ENCODE measurements at places on chromosomes 5 and 9.

DNA sequence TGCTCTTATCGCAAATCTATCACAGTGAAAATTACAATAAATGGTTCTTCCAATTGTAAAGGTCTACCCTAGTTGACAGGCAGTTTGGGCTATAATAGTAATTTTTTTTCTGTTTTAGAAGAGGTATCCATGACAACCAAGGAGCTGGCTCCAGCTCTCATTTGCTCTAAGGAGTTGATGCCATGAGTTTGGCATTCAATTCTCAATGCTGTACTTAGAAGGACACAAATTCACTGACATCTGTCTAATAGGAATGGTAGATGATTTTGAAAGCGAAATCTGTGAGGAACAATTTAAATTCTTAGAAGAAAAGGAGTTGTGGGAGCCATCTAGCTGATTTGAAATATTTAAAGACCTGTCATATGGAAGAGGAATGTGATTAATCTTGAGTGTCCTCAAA lies 203.6 kb upstream of the DAB2 start:
- no peak for DNase-seq

DNA sequence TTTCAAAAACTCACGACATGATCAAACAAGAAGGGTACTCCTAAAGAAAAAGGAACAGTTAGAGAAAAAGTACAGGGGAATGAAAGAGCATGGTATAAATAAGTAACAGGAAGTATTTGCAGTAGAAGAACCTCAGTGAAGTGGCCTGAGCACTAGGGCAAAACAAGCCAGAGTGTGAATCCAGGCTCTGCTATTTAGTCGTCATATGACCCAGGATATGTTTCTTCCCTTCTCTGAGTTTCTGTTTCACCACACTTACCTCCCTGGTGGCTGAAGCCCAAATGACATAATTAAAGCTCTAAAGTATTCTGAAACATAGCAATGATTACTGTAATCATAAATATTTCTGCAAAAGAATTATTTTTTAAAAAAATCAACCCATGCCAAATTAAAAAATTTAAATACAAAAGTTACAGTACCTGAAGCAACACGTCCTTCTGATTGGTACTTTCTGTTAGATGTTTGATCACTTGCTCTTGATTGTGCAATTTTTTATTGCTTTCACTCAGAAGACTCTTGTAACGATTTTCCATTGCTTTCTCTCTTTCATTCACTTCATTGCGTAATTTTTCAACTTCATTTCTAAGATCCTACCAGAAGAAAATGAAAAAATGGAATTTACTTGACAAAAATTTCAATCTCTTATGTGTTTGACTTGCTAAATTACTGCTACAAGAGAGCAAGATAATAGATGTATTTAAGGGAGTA lies 88.9 kb downstream of the CDK5RAP2 start:
- peak; percentile 32 for DNase-seq

DNA sequence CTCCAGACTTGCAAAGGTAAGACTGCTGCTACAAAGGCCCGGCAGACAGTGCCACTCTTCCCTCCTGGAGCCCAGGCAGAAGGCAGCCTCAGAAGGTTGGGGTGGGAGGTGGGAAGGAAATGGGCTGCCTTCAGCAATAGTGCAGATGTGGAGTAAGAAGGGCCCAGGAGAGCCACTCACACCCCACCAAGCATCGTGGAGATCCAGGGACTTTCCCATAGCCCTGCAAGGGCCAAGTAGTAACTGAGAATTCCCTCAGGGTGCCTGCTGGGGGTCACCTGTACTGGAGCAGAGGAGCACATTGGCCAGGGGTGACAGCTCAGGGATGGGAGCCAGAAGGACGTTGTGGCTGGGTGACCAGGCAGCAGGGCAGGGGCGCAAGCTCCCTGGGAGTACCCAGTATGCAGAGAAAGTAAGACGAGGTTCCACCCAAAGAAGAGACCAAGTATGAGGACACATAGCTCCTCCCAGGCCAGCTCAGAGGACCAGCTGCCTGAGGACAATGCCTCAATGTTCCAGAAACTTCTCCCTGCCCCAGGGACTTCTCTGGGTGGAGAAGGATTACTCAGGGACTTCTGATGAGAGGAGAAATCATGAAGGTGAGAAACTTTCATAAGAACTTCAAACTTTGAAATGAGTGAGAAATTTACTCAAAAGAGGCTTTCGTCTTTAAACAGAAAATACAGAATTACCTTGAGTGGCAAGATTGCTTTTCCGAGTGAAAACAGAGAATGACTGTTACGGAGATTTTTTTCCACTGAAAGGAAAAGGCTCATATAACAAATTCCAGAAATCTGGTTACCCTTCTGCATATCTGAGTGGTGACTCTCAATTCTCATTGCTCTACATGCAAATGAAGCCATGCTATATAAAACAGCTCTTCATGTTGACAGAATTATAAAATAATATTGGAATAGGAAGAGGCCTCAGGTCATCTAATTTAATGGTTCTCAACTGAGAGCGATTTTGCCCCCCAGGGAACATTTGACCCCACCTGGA lies 87.9 kb upstream of the TRIO start:
- no peak for DNase-seq

GRCh38 chr5:153755913-153756500 lies 265.5 kb downstream of the GRIA1 start:
- DNase-seq, result no peak

GRCh38 chr9:20144197-20144596 lies 355.4 kb upstream of the SLC24A2 start:
- peak; percentile 1 for DNase-seq

DNA sequence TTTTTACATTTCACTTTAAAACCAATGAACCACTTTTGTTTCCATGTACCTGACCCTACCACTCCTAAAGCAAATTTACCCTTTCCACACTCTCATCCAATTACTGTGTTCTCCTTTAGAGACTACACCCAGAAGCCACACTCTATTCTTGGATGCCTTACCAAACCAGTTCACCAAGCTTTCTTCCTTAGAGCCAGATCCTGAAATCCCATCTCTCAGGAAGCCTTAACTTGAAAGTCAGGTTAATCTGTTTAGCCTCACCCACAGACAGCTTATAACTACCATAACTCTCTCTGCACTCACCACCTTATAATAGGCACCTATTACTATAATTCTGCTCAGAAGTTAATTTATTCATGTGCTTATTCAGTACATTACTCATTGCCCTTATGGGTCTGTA lies 4.3 kb downstream of the CSNK1A1 start:
- DNase-seq, result no peak

DNA sequence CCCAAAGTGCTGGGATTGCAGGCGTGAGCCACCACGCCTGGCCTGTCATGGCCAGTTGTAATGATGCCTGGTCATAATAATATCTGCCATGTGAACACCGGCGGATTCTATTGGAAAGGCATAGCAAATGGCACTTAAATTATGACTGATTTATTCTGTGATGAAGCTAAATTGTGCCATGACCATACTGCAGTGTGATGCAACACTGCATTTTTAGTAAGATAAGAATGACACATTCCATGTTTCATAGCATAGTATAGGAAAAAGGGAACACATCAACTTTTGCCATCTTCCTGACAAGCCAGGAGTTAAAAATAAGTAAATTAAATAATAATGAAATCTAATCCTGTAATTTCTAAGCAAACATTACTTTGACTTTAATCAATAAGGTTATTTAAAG lies 30.4 kb upstream of the BICD2 start:
- DNase-seq, result no peak

- DNase-seq, result no peak
Measured at GRCh38 chr5:179495906-179496455, 54.4 kb upstream of the RUFY1 start.

DNA sequence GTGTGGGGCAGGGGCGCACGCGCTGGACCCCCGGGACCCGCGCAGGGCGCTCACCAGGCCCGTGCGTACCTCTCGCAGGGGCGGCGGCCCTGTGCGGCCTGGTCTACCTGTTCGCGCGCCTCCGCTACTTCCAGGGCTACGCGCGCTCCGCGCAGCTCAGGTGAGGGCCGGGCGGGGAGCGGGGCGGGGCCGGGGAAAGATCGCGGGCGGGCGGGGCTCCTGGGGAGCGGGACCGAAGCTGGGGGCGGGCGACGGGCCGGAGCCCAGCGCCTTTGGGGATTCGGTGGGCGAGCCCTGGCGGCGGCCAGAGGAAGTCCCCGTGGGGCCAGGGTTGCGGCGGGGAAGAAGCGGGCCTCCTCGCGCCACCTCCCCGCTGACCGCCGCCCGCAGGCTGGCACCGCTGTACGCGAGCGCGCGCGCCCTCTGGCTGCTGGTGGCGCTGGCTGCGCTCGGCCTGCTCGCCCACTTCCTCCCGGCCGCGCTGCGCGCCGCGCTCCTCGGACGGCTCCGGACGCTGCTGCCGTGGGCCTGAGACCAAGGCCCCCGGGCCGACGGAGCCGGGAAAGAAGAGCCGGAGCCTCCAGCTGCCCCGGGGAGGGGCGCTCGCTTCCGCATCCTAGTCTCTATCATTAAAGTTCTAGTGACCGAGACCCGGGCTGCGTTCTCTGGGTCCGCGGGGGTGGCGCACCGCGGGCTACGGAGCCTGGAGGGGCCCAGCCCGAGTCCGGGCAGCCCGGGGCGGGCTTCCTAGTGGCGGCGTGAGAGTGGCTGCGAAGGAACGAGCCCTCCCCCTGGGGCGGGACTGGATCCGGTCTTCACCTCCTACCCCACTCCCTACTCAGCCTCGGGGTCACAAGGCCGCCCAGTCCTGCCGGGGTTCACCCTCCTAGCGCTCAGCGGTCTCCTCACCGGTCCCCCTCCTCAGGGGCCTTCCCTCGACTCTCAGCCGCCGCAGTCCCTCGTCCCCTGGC lies 2.4 kb downstream of the LTC4S start:
- peak; percentile 75 for DNase-seq

- DNase-seq, result no peak
Measured at GRCh38 chr5:153704110-153704509, 213.6 kb downstream of the GRIA1 start.

DNA sequence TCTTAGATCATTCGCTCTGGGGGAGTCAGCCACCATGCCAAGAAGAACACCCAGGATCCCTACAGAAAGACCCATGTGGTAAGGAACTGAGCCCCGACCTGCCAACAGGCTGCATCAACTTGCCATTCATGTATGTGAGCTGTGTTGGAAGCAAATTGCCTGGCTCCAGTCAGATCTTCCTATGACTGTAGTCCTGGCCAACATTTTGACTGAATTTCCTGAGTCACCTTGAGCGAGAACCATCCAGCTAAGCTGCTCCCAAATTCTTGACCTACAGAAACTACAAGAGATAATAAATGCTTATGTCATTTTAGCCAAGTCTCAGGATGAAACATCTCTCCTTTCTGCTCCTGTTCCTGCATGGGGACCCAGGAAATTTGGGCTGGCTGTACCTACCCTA lies 40.0 kb upstream of the SLC44A1 start:
- no peak for DNase-seq

DNA sequence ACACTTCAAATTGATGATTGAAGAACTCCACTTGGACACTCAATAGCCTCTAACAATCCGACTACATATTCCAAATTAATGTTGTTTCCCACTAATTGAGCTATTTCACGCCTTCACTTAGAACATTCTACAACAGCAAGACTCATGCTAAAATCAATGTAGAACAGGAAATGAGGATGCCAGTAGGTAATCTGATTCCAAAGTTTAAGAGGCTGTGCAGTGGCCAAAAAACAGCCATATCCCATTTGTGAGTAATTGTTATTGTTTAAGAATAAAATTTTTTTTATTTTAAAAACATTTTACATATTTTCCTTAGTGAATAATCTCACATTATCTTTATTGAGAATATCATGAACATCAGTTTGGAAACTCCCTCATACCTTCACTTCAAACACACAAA lies 35.7 kb upstream of the GHR start:
- DNase-seq, result no peak

DNA sequence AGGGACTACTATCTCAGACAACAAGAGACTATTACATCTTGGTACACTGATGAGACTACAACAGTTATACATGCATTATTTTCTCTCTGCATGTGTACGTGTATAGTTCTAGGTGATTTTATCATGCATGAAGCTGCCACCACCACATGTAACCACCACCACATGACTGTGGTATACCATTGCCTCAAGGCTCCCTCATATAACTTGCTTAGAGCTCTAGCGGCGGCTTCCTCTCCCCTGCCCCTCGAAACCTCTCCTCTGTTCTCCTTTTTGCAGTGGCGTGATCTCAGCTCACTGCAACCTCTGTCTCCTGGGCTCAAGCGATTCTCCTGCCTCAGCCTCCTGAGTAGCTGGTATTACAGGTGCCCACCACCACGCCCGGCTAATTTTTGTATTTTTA lies 162.3 kb downstream of the AOPEP start:
- DNase-seq, result no peak

DNA sequence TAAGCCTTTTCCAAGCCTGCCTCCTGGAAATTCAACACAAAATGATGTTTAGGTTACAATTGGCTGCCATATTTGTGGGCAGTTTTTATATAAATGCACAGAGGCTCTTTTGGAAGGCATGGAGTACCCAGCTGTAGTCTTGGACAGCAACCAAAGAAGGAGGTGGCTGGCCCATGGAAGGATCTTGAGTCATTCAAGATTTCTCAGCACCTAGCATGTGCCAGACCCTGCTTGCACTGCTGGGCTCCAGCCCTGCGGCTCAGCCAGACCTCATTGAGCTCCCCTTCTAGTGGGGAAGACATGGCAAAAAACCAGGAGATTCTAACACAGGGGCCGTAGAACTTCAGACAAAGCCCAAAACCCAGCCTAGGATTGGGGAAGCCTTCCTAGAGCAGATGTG lies 22.1 kb downstream of the JADE2 start:
- DNase-seq, result no peak

DNA sequence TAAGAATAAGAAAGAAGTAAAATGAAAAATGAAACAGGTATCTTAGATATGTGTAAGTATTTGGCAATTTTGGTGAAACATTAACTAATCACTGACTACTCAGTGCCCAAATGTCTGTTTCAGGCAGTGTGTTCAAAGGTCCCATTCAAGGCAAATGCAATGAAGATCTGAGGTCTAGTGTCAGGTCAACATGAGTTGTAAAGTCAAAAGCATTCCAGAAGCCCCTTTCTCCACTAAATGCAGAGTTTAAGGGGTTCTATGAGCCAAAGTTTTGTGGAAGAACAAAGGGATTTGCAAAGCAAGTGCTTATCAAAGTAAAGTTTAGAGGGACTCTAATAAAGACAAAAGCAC lies 71.0 kb upstream of the GPBP1 start:
- no peak for DNase-seq

DNA sequence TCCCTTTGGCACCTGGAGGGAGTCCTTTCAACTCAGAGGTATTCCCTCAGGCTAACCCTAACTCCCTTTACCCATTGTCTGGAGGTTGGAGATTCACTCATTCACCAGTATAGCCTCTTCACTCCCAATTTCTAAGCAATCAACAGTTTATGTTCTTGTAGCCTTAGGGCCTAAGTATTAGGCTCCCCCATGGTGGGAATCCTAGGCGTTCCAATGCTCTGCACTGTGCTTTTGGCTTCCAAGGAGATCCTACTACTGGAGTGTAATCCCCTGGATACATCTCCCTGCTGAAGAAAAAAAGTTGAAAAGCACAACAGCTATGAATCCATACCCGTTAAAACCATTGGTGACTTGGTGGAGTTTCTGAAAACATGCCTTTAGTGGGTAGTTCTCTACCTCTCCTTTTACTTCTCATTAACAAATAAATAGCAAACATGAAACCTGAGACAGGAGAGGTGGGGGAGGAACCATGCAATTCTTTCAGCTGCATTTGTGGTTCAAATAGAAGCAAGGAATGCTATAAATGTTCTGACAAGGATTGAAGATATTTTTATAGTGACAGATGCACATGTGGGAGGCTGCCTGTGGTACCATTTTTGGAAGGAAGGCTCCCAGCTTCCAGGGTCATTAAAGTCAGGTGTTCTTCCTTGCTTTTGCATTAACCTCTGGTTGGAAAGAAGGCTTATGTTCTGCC lies 397.1 kb downstream of the DMAC1 start:
- no peak for DNase-seq

Measured in activated CD4-positive, alpha-beta T cell treated with anti-CD3 and anti-CD28 coated beads, Interleukin-2, Interleukin-6, amounts not matched to agents 100 ng/mL and 50 ng/mL, durations not matched to agents 16 hours and 8 hours (primary cell).